ENCODE measurements at places on chromosomes 4 and X.

DNA sequence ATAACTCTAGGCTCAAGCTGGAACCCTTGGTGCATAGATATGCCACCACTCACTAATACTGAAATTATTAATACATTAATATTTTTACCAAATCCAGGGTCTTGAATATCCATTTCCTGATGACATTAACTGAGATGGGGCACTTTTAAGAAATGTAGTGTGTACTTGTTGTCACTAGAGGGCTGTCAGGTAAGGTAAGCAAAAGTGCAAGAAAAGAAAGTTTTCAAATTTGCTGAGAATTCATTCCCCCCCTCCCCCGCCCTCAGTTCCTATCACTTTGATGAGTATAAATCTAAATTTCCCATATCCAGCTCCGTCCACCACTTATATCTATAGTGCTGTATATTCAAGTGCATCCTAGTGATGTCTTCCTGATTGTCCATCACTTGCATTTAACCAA lies 20.5 kb upstream of the WDR44 start:
- no peak for DNase-seq

DNA sequence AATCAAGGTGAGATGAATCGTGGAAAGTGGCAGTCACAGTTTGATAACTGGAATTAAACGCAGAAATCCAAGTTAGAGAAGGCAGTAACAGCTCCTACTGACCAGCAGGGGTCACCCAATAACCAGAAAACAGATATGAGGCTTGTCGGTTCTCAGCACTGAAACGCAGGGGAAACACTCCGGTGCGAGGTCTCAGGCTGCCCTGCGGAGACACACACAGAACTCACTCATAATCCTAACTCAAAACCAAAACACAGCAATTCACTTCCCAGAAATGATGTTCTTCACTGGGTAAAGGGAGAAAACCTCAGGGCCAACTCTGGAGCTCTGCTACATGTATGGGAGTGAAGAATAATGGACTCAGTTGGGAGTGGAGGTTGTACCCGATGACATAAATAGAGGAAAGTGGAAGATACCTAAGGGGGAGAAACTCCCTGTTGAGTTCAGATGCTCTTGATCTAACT lies 384.4 kb downstream of the RAPGEF2 start:
- peak; percentile 2 for DNase-seq

DNA sequence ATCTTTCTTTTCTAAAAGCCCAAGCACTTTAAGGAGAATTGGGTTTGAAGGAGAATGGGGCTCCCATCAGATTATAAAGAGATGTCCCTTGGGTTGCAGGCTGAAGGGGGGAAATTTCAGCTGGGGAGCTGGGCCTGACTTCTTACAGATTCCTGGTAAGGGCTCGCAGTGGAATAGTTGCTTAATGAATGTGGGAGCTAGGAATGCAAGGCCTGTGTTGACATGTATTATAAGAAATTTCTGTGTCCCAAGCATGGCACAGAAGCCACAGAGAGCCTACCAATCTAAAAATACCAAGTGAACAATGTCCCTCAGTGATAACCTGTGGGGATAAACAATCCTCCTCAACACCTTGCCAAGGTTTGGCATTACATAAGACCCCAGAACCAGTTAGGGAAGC lies 39.3 kb upstream of the WNK3 start:
- DNase-seq = no peak

DNA sequence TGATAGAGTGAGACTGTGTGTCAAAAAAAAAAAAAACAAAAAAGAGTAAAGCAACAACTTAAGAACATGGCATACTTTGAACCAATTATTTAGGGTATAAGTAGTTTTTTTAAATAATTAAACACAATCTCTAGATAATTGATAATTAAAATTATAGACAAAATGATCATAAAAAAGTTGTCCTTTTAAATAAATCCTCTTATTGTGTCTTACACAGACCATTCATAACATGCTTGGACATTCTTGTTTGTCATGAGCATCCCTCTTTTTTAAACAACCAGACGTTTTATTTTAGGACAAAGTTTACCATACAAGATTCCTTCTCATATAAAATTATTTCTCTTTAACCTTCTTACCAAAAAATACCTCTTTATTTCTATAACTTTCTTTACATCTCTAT lies 35.1 kb downstream of the SPCS3 start:
- DNase-seq = no peak

- no peak for DNase-seq
These were observed 7.3 kb upstream of the DHRSX start for GRCh38 chrX:2507904-2508627.

GRCh38 chr4:158200214-158200613 lies 10.1 kb upstream of the TMEM144 start:
- no peak for DNase-seq

DNA sequence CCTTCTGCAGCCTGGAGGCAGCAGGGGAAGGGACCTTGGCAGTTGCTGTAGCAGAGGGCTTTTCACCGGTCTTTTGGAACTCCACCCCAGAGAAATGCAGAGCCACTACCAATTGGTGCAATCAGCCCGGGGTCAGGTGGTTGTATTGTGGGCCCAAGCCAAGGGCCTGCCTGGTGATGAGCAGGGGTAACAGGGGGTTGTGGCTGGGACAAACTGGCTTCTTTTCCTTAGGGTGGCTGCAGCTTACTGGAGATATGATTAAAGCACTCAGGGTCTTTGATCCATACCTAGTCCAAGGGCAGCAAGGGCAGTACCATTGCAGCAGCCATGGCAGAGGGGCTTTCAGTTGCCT lies 28.1 kb downstream of the ENPEP start:
- no peak for DNase-seq

DNA sequence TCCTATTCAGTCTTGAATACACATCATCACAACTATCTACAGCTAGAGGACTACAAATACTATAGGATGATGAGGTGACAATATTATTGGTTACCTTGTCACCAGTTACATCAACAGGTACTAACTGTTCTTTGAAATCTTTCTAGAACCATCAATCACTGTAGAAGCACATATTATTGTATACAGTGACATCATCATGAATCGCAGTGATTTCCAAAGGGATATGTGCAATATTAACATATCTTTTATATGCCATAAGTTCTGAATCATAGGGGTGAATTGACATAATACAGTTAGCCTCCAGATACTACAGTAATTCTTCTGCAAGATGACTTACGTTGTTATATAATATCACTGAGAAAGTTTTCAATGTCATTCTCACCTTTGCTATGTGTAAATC lies 105.2 kb upstream of the HPGD start:
- no peak for DNase-seq

GRCh38 chr4:2604614-2605013 lies 68.2 kb downstream of the FAM193A start:
- DNase-seq = no peak

GRCh38 chr4:55340266-55340665 lies 5.8 kb upstream of the SRD5A3 start:
- no peak for DNase-seq

DNA sequence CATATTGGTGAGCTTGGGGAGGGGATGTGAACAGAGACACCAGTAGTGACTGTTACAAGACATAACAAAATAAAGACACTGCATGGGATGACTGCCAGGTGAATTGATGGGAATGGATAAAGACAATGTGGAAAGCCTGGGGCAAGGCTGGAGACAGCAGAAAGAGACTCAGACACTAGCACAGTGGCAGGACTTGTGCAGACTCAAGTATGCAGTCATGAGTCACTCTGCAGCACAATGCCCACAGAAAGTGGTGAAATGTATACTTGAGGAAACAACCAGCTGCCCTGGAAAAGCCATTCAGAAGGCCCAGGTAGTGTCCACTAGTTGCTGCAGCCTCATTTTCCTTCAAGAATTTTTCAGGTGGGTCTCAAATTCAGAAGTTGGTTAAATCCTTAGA lies 452.3 kb downstream of the MID1IP1 start:
- DNase-seq = no peak

GRCh38 chrX:23332888-23333821 lies 1.5 kb upstream of the PTCHD1 start:
- no peak for DNase-seq

- DNase-seq = no peak
These were observed 40.9 kb downstream of the GPR143 start for GRCh38 chrX:9724711-9725110.

DNA sequence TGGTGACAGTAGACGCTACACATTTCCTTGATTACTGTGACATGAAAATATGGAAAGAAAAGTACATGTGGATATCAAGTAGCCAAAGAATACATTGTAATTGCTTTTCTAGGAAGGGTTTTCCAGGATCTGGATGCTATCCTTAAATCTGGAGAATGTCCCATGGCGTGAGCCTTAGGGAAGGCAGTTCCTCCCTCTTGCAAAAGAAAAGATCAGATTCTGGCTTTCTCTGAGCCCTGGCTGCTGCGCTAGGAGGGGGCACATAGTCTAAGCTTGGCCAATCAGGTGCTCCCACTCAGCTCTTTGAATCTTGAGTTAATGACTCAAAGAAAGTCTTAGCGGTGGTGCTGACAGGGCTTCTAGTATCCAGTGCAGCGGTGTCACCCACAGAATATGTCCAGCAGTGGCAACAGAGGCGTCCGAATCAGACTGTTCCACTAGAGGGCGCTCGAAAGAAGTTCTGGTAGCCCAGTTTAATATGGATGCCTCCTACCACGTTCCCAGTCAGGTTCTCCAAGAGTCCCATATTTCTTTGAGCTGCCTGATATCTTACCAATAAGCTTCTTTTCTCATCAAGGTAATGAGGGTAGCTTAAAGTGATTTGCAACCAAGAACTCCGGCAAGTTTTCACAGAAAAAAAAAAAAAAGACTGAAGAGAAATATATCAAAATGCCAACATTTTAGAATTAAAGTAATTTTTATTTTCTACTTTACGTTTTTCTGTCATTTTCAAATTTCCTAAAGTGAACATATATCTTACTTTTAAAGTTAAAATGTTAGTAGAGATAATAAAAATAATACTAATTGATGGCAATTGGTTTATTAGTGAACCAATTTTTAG lies 213.4 kb upstream of the S100G start:
- no peak for DNase-seq

GRCh38 chr4:104593019-104593418 lies 98.3 kb upstream of the CXXC4 start:
- DNase-seq = no peak

DNA sequence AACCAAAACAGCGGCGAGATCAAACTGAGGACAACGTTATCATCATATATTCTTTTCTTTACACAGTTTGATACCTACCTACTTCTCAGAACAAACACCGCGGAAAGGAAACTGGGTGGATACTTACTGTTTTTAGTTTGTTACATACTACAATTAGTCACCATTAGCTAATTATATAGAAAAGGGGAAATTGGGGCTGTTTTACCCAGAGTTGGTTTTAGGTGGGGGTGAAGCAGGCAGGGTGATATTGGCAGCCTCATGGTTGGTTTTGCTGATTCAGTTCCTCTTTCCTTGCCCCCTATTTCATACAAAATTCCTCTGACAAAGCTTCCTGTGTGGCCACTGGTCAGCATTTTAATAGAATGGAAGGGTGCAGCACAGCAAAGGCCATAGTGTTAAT lies 77.8 kb downstream of the SORBS2 start:
- DNase-seq = peak; percentile 13

GRCh38 chrX:153800177-153800722 lies 5.8 kb downstream of the SSR4 start:
- no peak for DNase-seq

DNA sequence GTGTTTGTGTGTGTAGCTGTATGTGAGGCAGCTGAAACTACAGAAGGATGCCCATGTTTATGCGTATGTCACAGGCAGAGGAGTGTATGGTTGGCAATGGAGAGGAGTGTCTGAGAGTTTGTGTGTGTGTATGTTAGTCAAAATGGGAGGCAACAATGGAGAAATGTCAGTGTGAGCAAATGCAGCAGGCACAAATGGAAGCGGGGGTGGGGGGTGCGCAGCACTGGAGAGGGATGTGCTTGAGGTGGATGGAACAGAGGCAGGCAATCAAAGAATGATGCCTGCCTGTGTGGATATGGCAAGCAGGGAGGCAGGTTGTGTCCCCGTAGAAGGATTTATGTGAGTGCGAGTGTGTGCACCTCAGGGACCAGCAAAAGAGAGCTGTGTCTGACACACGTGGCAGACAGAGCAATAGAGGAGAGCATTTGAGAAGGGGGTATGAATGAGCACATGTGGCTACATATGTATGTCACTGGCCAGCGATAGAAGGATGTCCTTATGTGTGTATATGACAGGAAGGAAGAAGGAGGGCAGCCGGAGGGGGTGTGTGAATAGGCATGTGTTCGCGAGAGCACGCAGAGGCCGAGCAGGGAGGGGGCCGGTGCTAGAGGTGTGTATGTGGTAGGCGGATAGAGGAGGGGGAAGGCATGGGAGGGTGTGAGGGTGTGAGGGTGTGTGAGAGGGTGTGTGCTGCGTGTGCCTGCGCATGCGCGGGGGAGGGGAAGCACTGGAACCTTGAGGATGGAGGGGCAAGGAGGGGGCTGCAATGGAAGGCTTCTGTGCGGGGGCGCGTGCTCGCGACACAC lies 1.1 kb downstream of the PJA1 start:
- no peak for DNase-seq

- DNase-seq = no peak
These were observed 85.6 kb upstream of the CXorf66 start for GRCh38 chrX:140050906-140051305.

- no peak for DNase-seq
These were observed 48.3 kb downstream of the MTHFD2L start for GRCh38 chr4:74206088-74206825.

- DNase-seq = no peak
These were observed 1135.9 kb downstream of the RAPGEF2 start for GRCh38 chr4:160238790-160239189.

GRCh38 chrX:150146271-150146896 lies 208.1 kb upstream of the EOLA2 start:
- no peak for DNase-seq

DNA sequence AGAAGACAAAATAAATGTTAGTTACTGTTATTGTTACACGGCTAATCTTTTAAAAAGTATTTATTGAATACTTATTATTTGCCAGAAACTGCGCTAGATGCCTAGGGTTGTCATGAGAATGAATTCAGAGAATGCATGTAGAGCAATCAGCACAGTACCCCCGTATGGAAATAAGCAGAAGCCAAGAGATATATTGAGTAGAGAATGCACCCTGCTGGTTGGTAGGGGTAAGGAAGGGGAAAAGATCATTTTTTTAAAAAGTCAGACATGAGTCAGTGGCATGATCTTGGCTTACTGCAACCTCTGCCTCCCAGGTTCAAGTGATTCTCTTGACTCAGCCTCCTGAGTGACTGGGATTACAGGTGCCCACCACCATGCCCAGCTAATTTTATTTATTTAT lies 13.1 kb upstream of the DRP2 start:
- no peak for DNase-seq

- no peak for DNase-seq
These were observed 22.1 kb upstream of the AMTN start for GRCh38 chr4:70496231-70496630.

GRCh38 chr4:89482251-89482650 lies 174.7 kb upstream of the GPRIN3 start:
- no peak for DNase-seq

- DNase-seq = no peak
These were observed 26.7 kb downstream of the SH3RF1 start for GRCh38 chr4:169243825-169244609.

- DNase-seq = peak; percentile 84
These were observed 19.4 kb downstream of the SPRY1 start for GRCh38 chr4:123415977-123416376.

DNA sequence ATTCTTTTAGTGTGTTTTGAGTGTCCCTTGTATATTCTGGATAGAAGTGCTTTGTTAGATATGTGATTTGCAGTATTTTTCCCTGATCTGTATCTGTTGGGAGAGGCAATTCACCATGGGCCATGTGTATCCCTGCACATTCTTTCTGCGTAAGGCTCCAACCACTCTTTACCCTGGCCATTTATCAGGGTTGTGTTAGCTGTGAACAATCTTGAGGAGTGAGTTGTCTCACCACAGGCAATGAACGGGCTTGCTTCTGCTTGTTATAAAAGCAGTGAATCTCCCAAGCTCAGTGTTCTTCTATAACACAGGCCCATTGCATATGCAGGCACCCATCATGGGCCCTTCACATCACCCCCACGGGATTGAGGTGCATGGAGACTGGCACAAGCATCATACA lies 18.9 kb upstream of the SMIM10 start:
- no peak for DNase-seq
